ENCODE measurements at places on chromosomes 2 and 18. TPM values are rescaled to one million over a fixed set of nuclear protein-coding genes. Genes with fewer than 3 reads are reported as not detected.
A peak's percentile ranks its signal among the peaks of the same experiment; 100 is the strongest.

CDKL4 gene
- not detected for total RNA-seq

ADRA2B gene
- total RNA-seq = 0.55 TPM

TLX2 gene
- total RNA-seq = 3.8 TPM

SGO2 gene
- total RNA-seq = 25.0 TPM

CCDC68 gene
- 2.9 TPM for total RNA-seq

CD8A gene
- 0.28 TPM for total RNA-seq

DNA sequence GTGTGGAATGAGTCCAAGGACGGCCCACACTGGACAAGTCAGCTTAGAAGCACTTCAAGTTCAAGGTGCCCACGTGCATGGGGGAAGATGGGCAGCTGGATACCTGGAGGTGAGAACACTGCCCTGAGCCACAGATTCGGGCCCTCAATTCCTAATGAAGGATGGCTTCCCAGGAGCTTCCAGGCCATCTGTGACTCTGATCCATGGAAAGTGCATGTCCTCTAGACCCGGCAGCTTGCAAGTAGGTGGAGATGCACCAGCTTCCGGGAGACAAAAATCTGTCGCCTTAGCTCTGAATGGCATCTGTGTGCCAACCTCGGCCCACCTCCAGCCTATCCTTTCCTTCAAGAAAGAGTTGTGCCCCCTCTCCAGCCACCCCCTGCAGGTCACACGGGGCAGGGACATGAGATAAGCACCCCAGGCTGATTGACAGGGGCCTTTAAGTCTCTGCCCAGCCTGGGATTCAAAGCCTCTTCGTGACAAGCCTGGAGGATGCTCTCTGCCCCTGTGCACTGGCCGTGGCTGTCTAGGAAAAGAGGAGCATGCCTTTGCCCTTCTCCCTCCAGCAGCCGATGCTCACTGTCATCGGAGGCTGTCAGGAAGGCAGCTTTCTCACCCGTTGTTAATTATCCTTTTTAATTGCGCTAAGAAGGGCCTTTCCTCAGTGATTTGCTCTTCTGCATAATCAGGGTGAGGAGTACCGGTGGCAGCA is 65.5 kb downstream of the BIN1 start:
- no peak for DNase-seq

- DNase-seq = no peak
These were observed 68.8 kb downstream of the MAPRE2 start for GRCh38 chr18:35110059-35110458.

DNA sequence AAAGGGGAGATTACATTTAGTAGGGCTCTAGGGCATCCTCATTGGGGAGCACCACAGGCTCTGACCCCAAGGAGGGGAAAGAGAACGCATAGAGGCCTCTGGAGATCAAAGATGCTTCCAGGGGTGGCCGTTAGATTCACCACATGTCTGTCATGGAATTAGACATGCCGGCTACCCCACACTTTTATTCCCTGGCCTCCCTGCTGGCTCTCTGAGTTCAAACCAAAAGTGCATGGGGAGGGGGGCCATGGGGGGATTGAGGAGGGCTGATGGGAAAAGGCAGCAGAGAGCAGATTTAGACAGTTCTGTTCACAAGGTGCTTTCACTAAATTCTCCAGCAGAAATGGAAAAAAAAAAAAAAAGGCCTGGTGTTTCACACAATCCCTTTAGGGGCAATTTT is 64.4 kb upstream of the ZNF521 start:
- no peak for DNase-seq

- peak; percentile 98 for DNase-seq
These were observed 5.1 kb upstream of the PAX8 start for GRCh38 chr2:113283704-113284284.

All from PC-9 (cell line).